ENCODE measurements at places on chromosomes 7 and 10. TPM values are rescaled to one million over a fixed set of nuclear protein-coding genes. Genes with fewer than 3 reads are reported as not detected.

DNA sequence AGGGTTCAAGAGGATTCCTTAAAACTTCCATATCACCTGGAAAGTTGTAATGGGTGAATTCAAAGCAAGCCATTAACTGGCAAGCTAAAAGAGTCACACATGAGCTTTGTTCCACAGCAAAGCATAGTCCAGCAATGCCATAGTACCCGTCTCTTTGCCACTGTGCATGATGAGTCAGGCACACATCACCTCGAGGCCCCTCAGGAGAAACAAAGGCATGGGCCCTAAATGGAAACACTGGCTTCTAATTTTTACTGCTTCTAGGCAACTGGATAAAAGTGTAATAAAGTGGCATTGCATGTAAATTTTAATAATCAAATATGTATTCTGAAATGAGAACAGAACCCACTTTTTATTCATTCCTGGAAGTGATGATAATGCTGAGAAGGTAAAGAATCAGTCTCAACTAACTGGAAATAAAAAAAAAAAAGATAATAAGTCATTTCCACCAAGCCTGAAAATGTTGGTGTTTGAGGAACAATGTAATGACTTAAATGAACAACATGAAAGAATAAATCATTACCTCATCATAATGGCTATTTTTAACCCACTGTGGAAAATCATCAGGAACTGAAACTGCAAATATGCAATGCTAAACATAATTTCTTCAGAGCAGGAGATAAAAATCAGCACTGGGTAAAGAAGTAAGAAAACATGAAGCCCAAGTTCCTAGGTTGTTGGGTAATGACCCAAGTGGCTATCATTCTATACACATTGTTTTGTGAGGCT lies 104.9 kb downstream of the CDK6 start:
- DNase-seq: no peak

GRCh38 chr7:123846217-123846891 lies 1.4 kb downstream of the HYAL4 start:
- DNase-seq: no peak

DNA sequence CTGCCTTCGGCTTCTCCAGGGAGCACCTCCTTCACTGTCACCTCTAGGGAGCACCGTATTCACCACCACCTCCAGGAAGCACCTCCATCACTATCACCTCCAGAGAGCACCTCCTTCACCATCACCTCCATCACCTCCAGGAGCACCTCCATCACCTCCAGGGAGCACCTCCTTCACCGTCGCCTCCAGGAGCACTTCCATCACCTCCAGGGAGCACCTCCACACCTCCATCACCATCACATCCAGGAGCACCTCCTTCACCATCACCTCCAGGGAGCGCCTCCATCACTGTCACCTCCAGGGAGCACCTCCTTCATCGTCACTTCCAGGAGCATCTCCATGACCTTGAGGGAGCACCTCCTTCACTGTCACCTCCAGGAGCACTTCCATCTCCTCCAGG lies 102.3 kb downstream of the DNAJB6 start:
- no peak for DNase-seq

GRCh38 chr7:129652914-129653313 lies 41.4 kb downstream of the NRF1 start:
- no peak for DNase-seq

DNA sequence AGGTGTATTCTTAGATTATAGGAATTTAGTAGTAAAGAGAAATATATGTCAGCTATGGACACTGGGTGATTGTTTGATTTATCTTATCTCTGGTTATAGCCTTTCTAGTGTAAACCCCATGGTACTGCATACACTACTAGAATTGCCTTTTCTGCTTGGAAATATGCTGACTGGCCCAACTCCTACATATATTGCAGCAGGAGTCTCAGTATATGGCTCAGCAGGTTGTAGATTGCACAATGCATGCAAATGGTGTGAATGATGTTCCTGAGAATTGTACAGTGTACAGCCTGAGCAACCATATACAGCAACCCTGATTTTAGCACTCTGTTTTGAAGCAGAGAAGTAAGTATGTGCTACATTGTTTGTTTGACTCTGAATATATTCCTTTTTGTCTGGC lies 153.4 kb upstream of the NPY start:
- no peak for DNase-seq

GRCh38 chr10:97752956-97753355 lies 16.0 kb downstream of the ZFYVE27 start:
- no peak for DNase-seq

- DNase-seq: no peak
Measured at GRCh38 chr7:51082096-51082840, 234.3 kb downstream of the COBL start.

DNA sequence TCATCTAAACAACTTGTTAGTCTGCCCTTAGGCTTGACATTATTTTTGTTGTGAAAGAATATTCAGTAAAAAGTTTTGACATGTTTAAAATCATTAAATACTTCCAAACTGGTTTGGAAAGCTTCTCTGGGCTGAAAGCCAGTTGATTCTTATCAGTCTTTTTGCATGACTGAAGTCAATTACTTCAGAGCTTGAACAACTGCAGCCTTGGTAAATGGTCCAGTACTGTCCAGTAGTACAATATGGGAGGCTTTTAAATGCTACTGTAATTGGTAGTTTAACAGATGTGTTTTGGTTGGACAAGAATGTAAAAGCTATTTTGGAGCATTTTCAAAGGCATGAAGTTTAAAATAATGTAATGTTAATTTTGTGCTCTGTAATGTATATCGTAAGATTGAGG lies 103.4 kb downstream of the SDK1 start:
- DNase-seq: no peak

DNA sequence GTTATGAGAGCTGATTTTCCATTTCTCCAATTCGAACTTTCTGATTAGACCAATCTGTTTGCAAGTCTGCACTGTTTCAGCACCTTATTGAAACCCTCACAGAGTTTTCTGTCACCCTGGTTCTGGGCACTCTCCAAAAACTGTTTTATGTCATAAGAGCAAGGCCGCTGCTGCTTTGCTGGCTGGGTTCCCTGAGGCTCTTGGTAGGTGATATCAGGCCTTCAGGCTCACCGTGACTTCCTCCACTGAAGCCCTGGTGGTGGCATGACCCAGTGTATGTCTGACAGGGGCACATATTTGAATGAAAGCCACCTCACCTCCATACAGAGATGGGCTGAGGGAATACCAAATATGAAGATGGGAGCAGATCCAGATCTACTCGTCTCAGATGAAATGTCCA lies 8.3 kb downstream of the RABGEF1 start:
- DNase-seq: no peak

- peak; percentile 86 for DNase-seq
Measured at GRCh38 chr10:118595598-118596425, at the start of gene PRLHR. TSS of gene PRLHR (minus strand) at chr10:118595648. CDS start at chr10:118595244, 404 bp downstream.

- DNase-seq: no peak
Measured at GRCh38 chr7:79506481-79506880, 53.0 kb upstream of the MAGI2 start.

- no peak for DNase-seq
Measured at GRCh38 chr7:151592868-151593486, 73.3 kb upstream of the RHEB start.

GRCh38 chr7:80935991-80936780 lies 17.3 kb upstream of the SEMA3C start:
- DNase-seq: no peak

GRCh38 chr7:123633553-123633952 lies 22.1 kb upstream of the LMOD2 start:
- no peak for DNase-seq

DNA sequence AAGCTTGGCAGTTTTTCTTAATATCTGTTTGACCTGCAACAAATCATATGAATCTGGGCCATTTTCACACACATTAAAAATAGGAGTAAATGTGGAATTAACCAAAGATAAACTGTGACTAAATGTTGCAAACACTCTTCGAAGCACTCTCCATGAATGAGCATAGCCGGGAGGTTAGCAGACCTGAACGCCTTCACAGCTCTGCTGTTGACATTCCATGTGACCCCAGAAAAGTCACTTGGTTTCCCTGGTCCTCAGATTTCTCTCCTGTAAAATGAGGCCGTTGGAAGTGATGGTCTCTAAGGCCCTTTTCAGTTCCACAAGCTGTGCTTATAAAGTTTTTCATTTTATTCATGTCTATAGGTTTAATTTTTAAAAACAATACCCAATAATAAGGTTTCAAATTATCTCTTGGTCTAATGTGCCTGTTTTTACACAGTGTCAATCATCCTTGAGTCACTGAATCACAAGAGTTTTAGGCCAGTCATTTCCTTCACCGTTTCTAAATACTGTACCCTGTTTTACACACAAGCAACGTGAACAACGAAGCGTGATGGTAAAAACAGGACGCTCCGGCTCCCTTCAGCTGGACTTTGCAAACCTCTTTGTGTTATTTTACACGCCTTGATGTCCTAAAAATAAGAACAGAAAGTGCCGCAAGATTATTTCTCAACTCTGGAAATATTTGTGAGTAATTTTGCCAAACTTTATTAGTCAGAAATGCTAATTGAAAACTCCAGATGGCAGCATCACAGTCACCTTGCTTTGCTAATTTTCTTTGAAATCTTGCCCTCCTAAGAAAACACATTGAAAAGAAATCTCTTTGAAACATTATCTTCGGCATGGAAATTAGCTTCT lies 38.6 kb upstream of the MET start:
- no peak for DNase-seq

DNA sequence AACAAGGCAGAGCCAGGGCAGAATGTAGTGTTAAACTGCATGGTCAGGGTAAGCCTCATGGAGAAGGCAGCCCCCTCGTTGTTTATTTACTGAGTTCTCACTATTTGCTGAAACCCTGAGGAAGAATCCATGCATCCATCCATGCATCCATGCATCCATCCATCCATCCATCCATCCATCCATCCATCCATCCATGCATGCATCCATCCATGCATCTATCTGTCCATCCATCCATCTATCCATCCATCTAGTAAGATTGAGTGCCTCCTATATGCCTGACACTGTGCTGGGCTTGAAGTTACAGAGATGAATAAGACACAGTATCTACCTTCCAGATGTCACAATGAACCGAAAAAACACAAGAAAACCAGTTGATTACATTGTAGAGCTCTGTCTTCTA lies 201.4 kb upstream of the AGK start:
- no peak for DNase-seq

GRCh38 chr7:78148166-78148894 lies 349.8 kb downstream of the PHTF2 start:
- DNase-seq: no peak

CDK14 gene
- total RNA-seq: 35.0 TPM

TMEM72 gene
- not detected for total RNA-seq

TUBAL3 gene
- total RNA-seq: 0.15 TPM

UCN3 gene
- total RNA-seq: not detected

AMZ1 gene
- 1.4 TPM for total RNA-seq

OR2A5 gene
- not detected for total RNA-seq

FAM204A gene
- total RNA-seq: 36.7 TPM

MGMT gene
- 11.8 TPM for total RNA-seq
